ENCODE measurements at places on chromosomes 11 and 22.

- no peak for DNase-seq
Measured at GRCh38 chr11:29024386-29024785, 916.2 kb downstream of the METTL15 start.

DNA sequence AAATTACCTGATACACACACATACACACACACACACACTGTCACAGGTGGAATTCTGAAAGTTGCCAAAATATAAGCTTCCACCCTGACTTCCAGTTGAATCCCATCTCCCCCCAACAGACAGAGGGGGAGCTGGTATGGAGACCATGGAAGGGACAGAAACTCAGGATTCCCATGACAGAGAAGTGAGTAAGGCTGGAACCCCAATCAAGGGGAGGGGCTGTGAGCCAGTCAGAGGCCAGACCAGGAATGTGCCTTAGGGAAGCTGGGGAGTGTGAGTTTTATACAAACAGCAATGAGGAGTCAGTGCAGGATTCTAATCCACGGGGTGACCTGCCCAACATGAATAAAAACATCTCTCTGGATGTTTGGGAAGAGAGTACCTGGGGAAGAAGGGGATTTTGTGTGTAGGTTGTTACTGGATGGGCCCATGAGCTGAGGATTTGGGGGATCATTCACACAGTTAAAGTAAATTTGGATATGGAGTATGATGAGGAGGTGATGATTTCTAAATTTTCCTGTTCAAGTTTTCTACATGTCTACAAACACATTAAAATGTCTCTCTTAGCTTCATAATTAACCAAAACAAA, 38.7 kb upstream of the TOP3B start:
- DNase-seq, result no peak

DNA sequence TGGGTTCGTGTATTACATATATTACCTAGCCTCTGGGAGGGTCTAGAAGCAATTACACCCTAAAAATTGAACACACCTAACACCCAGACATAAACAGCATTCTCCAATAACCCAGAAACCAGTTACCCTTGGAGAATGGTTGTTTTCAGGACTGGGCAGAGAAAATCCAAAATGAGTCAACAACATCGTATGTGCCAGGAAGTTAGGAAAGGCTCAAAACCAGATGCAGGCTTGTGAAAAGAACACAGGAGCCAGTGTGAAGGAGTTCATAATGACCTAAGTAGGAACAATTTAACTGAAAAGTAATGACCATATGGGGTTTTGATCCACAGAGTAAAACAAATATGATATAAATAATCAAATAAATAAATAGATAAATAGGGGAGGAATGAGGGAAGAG, 5.1 kb upstream of the CLPB start:
- no peak for DNase-seq

GRCh38 chr11:62574363-62575071, 826 bp upstream of the EEF1G start:
- no peak for DNase-seq

DNA sequence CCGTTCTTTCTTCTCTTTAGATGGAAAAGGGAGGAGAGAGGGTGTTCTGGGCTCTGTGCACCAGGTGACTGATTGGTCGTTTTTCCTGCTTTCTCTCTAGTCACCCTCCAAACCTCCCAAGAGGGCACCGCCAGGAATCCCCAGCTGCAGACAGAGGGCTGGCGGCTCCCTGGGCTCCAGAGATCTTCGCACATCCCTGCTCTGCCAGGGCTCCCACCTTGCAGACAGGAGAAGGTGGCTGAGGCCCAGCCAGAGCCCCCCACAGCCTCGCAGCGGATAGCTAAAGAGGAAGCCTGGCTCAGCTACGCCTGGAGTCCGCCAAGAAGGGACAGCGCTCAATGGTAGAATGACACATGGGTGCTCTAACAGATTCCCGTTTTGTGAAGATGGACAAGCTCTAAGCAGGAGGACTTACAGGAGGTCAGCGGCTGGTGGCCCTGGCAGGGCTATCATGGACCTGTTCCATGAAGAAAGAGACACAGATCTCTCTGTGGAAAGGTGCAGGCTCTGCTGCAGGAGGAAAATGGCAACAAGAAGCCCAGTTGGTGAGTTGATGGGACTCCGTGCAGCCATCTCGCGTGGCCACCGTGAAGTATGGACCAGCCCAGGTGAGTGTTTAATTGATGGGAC, 976.9 kb downstream of the BRD1 start:
- no peak for DNase-seq

DNA sequence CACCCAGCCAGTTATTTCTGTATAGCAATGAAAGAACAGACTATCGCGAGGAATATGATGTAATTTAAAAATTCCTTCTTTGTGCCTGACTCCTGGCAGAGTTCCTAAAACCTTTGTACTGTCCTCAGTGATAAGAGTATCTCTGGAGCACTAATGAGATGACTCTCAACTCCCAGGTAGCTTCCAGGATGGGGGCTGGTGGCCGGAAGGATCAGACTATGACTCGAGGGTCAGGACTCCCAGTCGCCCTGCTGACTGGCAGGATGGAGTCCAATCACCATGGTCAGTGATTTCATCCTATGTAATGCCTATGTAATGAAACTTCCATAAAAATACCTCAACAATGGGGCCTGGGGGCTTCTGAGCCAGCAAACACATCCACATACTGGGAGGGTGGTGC, 135.1 kb downstream of the SHANK2 start:
- no peak for DNase-seq

- DNase-seq, result no peak
Measured at GRCh38 chr22:48098921-48099245, 1336.4 kb downstream of the TBC1D22A start.

GRCh38 chr22:46572911-46573780, 35.7 kb upstream of the CELSR1 start:
- DNase-seq, result no peak

DNA sequence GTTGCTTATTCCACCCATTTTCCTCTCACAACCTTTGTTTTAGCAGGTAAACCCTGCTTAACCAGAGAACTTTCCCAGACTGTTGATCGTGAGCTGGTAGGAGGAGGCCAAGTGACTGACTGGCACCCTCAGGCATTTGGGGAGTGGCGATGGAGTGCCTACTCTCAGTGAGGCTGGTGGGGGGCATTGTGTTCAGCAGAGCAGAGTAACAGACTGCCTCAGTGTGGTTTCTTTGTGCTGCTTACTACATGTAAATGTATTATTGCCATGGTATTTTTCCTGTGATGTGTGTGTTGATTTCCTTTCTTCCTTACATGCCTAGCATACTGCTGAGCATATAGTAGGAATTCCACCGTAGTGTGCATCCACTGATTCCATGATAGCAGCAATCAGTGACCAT, 2.6 kb downstream of the MARK2 start:
- DNase-seq, result no peak

- DNase-seq, result no peak
Measured at GRCh38 chr11:3145206-3145520, 19.9 kb downstream of the OSBPL5 start.

GRCh38 chr22:17315310-17315709, 54.0 kb upstream of the CECR2 start:
- no peak for DNase-seq

GRCh38 chr11:36162883-36163434, 126.3 kb downstream of the COMMD9 start:
- DNase-seq, result no peak

DNA sequence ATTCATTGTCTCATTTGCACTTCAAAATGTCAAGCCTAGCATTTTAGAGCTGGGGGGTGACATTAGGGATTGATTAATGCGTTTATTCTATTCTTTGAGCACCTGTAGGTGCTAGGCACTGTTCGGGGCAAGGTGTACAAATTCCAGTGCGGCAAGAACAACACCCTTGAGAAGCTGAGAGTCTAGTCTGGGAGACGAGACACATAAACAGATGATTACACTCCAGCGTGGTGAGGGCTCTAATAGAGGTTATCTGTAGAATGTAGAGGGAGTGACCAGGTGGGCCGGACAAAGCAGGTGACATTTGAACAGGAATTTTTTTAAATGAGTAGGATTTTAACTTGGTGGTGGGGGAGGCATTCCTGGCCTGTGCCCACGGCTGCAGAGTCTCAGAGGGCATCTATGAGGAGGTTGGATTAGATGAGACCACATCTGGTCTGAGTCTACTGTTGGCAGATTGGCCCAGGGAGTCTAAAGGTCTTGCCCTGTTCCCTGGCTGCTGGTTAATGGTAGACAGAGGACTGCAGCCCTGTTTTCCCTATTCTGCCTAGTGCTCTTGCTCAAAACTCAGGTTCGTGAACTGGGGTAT, 970 bp downstream of the CAT start:
- no peak for DNase-seq

GRCh38 chr22:20246368-20247009, 21.6 kb downstream of the RTN4R start:
- no peak for DNase-seq

GRCh38 chr11:93192163-93192562, 5.6 kb downstream of the SLC36A4 start:
- DNase-seq, result no peak

GRCh38 chr22:17436382-17436980, 67.2 kb downstream of the CECR2 start:
- no peak for DNase-seq

DNA sequence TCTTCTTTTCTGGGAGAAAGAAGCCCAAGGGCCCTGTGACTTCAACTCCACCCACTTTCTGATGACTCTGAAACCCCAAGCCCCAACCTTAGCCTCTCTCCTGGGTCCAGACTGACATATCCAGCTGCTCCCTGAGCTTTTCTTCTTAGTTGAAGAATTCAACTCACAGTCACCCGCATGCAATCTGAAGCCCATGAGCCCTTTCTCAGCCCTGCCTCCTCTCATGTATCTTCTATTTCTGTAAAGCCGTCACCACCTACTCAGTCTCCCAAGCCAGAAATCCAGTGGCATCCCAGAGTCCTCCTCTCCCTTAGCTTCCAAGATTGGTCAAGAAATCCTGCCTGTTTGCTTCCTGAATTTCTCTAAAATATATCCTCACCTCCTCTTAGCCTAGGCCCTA, 7.1 kb upstream of the TMA7B start:
- no peak for DNase-seq

DNA sequence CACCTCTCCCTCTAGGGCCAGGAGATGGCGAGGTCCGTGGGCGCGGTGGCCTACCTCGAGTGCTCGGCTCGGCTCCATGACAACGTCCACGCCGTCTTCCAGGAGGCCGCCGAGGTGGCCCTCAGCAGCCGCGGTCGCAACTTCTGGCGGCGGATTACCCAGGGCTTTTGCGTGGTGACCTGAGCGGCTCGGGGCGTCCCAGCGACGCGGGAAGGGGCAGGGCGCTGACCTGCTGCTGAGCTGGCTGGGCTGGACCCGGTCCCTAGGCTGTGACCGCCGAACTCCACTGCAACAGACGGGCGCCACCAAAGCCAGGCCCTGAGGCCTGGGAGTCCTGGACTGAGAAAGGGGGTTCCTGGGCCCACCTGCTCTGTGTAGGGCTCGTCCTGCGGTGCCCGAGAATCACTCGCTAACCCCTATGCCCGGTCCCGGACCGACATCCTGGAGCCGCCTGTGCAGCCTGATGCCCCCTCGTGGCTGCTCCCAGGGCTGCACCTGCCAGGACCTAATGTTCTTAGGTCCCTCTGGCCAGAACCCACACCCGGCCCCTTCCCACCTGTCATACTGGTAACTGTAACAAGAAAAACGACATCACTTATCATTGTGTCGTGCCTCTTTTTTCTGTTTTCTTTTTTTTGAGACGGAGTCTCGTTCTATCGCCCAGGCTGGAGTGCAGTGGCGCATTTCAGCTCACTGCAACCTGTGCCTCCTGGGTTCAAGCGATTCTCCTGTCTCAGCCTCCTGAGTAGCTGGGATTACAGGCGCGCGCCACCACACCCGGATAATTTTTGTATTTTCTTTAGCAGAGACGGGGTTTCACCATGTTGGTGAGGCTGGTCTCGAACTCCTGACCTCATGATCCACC, 15.0 kb downstream of the RHOD start:
- peak; percentile 100 for DNase-seq

DNA sequence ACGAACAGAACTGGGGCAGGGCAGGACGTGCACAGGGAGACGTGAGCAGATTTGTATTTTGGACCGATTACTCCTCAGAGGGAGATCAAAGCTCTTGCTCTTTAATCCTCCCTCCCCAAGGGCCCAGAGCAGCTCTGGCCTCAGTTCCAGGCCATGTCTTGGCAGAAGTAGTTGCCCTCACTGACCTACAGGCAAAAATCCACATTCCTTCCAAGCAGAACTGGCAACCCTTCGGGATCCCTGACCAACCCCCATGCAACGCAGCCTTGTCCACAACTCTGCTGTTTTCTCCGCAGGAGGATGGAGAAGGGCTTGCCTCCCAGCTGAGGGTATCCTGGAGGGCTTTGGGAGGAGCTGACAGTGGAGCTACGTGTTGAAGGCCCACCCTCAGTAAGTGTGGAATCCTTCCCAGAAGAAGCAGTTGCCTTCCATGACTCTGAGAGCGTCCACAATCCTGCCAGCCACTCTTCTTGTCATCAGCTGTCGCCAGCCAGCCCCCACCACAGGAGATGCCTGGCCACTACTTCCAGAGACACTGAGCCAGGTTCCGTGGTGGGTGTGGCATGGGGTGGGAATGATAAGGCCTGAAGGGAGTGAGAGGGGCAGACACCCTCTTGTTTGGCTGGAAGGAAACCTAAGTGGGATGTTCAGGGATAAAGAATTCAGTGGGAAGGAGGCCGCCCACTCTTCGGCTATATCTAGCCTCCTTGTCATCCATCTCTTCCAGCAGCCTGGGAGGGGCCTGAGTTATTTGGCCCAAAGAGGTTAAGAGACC, 68.1 kb downstream of the PDE2A start:
- DNase-seq, result no peak

DNA sequence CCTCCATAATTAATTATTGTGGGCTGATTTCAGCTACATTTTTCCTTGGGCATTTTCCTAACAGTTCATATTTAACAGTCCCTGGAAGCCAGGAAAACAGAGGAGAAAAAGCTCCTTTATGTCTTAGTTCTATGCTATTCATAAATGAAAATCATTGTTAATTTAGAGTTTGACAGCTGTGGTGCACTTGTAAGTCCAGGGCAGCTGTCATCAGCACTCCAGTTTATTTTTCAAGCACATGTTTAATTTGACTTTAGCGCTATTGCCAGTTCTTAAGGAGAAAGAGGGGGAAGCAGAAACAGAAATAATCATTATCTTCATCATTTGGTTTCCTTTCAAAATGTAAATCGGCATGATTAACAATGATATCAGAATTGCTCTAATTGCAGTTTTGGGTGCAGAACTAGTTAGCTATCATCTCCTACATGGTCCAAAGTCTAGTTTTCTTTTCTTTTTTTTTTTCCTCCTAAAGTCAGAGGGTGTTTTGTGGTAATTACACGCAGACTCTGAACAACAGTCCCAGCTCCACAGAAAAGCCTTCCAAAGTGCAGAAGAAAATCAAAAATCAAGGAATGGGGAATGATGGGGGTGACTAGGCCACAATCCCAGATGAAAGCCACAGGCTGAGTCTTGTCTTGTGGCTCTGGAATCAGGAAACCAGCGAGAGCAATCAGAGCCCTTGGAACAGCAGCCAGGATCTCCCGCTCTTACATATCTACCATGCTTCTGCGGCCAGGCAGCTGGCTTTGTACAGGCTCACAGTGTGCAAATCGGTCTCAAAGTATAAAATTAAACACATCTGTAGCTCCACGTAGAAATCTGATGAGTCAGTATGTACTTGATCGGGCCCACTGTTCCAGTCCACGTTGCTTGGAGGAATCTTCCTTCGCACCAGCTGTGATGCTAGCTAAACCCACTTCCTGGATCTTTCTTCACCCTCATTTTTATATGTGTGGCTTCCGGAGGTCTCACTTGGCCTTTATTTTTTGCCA, 91.9 kb downstream of the SPON1 start:
- DNase-seq, result no peak

Data from HuH-7.5 (cell line).